Astrocyte (in vitro differentiated cells and primary cell): ENCODE measurements at places on chromosomes 7 and 10. TPM values are rescaled to one million over a fixed set of nuclear protein-coding genes. Genes with fewer than 3 reads are reported as not detected.
A peak's percentile ranks its signal among the peaks of the same experiment; 100 is the strongest.

DNA sequence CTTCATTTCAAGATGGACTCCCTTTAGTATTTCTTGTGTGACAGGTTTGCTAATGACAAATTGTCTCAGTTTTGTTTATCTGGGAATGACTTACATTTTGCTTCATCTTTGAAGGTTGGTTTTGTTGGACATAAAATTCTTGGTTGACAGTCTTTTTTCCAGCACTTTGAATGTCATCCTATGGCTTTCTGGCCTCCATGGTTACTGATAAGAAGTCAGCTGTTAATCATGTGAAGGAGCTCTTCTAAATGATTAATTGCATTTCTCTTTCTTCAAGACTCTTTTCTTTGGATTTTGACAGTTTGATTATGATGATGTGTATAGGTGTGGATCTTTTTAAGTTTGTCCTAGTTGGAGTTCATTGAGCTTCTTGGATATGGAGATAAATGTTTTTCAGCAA lies 26.9 kb upstream of the HHEX start:
- no peak for DNase-seq

DNA sequence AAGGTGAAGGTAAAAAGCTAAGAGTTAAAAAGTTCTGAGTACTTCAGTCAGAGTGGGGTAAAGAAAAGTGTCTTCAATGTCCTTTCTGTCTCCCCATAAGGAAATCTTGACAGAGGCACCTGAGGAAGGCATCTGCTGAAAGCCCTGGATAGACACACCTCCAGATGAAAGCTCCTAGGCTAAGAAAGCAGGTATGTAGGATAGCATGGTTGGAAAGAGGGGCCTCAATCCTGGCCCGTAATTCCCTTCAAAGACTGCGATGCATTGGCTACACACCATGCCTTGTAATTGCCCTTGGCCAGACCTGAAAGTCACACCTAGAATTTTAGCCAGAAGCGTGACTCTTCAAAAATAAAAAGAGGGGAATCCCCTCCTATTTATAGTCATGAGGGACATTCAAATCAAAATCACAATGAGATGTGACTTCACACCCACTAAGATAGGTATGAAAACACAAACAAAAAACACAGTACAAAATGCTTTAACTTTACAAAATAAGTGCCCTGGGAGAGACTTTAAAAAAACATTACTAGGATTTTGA lies 809.7 kb downstream of the IPMK start:
- no peak for DNase-seq

- DNase-seq, result no peak
Observed at GRCh38 chr7:117489430-117489829, 9.6 kb downstream of the CFTR start.

The NOS3 gene
- 1.8 and 2.0 TPM in 2 replicates for total RNA-seq

DNA sequence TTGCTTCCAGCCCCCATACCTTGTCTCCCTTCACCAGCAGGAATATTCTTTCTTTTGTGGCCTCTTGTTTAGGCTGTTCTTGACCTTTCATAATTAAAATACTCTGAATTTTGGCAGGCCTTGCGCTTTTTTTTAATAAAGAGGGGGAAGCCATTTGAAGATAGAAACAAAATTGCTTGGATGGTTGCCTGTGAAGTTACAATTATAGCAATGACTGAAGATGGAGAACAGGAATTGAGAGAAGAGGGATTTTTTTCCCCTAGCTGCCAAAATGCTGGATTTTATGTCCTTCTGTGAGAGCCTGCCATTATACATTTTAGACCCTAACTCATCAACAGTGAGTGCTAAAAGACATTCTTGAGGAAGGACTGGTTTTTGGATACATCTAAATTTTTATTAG lies 24.8 kb downstream of the FGFBP3 start:
- DNase-seq, result no peak

DNA sequence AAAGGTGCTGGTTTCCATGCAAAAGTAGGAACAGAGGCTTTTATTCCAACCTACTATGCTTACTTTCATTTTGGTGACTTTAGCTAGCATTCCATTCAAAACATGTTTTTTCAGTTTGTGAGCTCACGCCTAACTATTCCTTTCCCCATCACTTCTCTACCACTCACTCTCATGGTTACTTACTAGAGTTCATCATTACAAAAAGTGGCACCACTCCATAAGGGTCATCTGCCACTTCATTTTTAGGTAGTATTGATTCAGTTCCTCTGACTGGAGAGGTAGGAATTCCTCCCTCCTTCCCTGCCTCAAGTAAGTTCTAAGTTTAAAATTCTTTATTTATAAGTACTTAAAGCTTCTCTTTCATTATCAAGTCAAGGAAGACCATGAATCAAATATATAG lies 543.1 kb downstream of the HTR7 start:
- DNase-seq, result peak; percentile 21

DNA sequence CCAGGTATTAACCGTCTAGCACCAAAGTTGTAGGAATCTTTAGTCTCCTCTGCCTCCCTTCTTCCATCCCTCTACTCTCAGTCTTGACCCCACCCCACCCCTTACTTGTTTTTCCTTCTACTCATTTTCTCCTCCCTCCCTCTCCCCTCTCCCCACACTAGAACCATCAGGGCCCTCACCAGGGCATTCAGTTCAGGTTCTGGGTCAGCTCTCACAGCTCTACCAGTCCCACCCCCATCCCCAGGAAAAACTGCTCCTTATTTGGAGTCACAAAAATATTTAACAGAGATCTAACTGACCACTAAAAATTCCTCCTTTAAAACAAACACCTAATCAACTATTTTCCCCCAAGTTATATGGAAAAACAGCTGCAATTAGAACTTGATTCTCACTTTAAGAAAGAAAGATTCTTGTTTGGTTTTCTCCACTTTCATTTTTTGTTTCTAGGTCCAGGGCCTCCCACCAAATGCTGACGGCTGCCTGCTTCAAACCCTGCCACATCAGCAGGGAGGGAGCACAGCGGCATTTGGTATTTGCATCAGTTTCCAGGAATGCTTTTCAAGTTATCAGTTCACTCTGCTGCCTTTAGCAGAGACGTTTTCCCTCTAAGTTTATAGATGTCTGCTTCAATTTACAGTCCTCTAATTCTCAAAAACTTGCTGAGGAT lies 2.8 kb upstream of the COL1A2 start:
- DNase-seq, result peak; percentile 88

GRCh38 chr10:100033766-100034418 lies 24.1 kb upstream of the DNMBP start:
- DNase-seq, result no peak

The PDLIM1 gene
- total RNA-seq, result 316 and 320 TPM in 2 replicates

- no peak for DNase-seq
Observed at GRCh38 chr10:117662751-117663540, 120.4 kb downstream of the EMX2 start.

DNA sequence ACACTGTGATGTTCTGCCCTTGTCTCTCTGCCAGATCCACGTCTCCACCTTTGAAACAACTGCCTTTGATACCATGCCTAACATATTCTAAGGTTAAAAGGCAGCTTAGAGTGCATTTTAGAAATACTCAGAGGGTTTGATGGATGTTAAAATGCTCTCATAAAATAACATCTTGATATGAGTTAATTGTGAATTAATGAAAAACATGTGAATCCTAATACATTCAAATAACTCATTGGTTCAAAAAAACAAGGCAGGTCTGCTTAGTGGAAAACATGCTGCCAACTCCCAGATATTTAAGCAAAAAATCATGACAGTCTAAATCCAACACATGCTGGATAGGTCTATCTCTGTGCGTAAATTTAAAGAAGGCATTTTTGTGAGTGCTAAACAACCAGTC lies 291.8 kb downstream of the AHR start:
- no peak for DNase-seq

The RARRES2 gene
- total RNA-seq, result 19.4 and 21.7 TPM in 2 replicates

The ERVW-1 gene
- 0.19 TPM in 1 of 2 replicates, not detected in the other for total RNA-seq

GRCh38 chr10:94299417-94299816 lies 63.3 kb downstream of the NOC3L start:
- DNase-seq, result peak; percentile 83

- DNase-seq, result no peak
Observed at GRCh38 chr7:72435925-72436480, 23.9 kb upstream of the CALN1 start.

DNA sequence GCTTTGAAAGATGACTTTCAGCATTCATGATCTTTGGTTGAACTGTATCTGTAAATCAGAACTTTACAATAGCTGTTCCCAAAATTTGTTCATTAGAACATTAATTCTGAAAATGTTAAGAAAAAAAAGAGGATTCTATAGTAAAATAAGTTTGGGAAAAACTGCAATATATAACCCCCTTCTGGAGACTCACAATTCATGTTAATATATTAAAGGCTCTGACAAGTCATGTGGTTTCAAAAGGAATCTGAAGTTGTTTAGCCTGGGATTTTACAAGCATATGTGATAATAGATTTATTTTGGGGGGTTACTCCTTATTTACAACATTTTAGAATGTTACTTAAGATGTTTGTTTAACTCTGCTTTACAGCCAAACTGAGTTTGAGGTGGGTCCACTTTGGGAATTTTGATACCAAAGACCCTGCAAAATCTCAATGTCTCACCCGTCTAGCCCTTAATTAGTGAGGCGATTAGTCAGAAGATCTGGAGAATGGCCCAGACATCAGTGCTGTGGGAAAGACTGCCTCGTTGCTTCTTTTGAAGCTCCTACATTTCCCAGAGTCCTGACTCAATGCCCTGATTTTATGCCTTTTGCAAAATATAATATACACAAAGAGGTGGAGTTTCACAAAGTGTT lies 40.0 kb downstream of the CDK1 start:
- peak; percentile 90 for DNase-seq

- no peak for DNase-seq
Observed at GRCh38 chr10:53358536-53358935, 586.0 kb upstream of the MBL2 start.

DNA sequence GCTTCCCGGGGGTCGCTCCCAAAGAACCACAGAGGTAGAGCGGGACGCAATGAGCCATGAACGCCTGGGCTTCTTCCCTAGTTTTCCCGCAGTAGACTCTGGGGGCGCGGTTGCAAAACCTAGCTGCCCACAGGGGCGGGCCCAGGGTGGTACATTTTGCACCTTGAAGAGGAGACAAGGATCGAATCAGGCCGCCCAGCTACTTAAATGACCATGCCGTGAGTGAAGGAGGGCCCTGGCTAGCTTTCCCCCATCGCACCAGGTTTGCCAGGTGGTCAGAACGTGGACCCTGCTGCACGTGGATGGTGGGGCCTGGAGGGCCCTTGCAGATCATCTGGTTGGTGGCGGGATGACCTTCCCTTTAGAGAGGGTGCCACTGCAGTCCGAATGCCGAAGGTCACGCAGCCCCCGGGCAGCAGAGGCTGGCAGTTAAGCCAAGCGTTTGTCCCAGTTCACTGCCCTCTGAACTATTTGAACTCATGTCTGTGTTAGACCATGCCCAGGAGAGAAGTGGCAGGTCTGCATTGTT lies 604 bp upstream of the SHTN1 start:
- no peak for DNase-seq

DNA sequence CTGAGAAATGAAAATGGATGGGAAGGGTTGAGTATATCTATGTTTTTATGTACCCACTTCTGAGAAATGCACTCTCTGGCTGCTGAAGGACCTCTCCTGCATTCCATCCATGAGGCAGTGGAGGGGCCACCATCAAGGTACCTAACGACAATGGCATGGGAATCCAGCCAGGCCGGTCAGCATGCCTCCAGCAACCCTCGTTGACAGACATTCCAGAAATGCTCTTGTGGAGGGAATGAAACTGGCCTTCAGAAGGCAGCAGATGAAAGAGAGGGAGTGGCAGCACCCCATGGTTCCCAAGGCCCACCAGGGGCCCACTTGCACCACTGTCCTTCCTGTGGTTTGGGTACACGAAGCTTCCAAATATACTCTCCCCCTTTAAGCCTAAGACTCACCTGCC lies 269.0 kb downstream of the ARHGAP12 start:
- no peak for DNase-seq

The MALRD1 gene
- 0.24 and 0.45 TPM in 2 replicates for total RNA-seq

DNA sequence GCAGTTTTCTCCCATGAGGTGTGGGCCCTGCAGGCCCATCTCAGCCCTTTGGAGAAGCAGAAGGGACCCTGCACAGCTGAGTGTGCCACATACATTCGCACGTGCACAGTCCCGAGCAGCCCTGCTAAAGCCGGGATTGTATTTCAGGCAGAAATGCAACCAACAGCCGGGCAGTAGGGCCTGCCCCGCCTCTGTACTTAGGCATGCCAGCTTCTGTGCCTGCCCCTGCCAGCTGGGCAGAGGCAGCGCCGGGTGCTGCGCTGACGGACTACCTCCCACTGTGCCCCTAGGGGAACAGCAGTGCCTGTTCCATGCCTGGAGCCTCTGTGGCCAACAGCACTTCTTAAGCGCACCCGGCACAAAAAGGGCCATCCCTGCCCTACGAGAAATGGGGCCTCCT lies 170.3 kb downstream of the NEURL1 start:
- DNase-seq, result no peak

- DNase-seq, result no peak
Observed at GRCh38 chr7:129401967-129402860, 32.0 kb upstream of the STRIP2 start.

The TAF3 gene
- 8.4 and 10.2 TPM in 2 replicates for total RNA-seq

DNA sequence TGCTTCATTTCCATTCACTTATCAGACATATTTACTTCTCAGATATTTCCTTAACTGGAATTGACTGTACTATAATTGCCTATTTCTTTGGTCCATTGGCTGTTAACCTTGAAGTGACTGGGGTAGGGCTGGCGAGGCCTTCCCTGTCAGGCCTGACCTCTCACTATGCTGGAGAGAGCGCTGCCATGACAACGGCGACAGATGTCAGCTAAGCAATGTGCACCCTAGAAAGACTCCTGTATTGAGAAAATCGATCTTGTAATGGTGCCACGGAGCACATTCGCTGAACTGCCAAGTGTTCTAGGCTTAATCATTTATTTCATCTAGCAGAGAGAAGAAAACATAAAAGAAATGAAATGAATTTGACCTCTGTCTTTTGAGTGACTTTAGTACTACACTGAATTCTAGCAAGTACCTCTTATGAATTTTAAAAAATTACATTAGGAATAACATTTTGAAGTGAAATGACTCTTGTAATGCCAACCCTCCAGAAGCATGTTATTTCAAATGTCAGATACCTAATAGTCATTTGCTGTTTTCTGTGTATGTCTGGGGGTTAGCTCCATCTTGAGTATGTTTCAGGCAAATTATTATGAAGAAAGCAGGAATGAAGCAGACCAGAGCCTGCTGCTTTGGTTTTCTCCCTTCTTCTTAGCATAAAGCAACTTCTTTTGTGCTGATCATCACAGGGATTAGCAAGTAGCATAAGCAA lies 148.0 kb downstream of the SNX10 start:
- DNase-seq, result no peak

DNA sequence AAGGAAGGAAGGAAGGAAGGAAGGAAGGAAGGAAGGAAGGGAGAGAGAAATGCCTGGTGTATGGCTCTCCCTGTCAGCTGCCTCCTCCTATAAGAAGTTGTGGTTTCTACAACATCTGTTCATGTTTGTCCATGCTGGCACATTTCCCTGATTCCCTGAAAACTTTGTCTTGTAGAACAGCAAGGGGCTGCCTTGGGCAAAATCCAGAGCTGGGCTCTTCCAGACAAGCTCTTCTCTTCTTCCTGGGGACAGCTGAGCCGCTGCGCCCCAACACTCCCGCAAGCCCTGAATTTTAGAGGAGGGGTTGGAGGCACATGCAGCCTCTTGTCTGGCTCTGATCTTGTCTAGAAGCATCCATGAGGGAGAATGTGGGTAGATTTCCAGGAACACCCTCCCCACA lies 282.0 kb upstream of the ADARB2 start:
- DNase-seq, result no peak
